HCT116 (cell line): ENCODE measurements at places on chromosomes 12 and 14. TPM values are rescaled to one million over a fixed set of nuclear protein-coding genes. Genes with fewer than 3 reads are reported as not detected.

SLC24A4 gene
- not detected for total RNA-seq

DACT1 gene
- total RNA-seq: 1.6 TPM

IAPP gene
- not detected for total RNA-seq

MSRB3 gene
- total RNA-seq: 8.2 TPM

DNA sequence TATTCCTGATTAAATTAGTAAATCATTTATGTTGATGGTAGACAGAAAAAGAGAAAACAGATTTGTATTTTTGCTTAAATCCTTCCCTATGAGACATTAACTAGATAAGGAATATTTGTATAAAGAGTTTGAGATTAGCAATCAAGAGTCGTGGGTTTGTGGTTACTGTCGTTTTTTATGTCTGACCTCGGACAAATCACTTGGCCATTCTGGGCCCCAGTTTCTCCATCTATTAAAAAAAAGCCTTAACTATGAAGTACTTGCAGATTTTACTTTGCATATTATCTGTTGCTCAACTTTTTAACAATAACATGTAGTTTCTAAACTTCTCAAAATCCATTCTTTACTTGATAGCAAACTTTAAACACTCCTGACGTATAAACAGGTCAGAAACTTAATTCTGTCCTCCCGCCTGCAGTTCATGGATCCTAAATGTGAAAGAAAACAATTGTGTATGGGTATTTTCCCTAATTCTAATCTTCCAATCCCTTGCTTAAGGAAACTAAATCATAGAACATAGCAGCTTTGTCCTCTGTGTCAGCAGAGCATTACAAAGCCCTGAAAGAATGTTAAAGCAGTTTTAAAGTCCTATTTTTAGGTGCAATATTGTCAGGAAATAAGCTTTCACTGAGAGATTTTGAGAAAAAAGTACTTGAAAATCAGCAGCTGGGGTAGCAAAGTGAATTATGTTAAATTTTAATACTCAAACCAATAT lies 118.2 kb downstream of the GPR135 start:
- no peak for DNase-seq

DNA sequence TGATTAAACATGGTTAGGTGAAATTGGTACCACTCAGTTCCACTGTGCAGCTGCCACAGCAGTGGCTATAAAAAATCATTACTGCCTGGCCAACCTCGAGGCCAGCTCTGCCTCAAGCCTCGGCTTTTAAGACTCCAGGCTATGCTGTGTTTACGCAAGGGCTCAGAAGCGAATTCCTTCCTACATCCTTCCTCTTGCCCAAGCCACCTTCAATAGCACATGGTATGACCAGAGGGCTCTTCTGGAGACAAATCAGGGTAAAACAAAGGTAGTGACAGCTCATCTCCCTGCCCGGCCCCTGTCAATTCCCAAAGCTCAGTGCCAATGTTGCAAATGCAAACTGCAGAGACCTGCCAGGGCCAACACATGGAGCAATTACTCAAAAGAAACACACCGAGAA lies 31.9 kb downstream of the NUAK1 start:
- DNase-seq: no peak

DNA sequence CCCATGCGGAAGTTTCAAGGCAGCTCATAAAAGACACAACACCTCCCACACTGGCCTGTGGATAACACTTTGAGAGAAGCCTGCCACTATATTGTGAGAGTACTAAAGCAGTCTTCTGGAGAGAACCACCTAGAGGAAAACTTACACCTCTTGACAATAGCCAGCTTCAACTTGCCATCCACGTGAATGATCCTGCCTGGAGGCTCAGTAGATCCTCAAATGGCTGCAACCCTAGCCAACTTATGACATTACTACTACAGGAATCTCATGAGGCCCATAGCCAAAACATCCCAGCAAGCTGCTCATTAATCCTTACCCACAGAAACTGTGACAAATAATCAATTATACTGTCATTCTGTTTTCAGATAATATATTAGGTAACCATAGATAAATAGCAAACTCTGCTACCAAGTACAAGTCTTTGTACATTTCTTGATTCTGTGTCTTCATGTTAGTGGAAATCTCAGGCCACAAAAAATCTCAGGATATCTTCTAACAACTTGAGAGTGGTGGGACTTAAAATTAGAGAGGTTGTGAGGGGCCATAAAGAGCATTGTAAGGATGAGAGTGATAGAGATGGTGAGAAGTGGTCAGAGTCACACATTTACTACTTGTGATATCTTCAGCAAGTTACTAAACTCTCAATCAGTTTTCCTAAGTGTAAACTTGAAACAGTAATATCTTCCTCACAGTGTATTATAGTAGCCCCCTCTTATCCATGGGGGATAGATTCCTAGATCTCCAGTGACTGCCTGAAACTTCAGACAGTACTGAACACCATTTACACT lies 368.0 kb downstream of the C12orf50 start:
- DNase-seq: no peak

DNA sequence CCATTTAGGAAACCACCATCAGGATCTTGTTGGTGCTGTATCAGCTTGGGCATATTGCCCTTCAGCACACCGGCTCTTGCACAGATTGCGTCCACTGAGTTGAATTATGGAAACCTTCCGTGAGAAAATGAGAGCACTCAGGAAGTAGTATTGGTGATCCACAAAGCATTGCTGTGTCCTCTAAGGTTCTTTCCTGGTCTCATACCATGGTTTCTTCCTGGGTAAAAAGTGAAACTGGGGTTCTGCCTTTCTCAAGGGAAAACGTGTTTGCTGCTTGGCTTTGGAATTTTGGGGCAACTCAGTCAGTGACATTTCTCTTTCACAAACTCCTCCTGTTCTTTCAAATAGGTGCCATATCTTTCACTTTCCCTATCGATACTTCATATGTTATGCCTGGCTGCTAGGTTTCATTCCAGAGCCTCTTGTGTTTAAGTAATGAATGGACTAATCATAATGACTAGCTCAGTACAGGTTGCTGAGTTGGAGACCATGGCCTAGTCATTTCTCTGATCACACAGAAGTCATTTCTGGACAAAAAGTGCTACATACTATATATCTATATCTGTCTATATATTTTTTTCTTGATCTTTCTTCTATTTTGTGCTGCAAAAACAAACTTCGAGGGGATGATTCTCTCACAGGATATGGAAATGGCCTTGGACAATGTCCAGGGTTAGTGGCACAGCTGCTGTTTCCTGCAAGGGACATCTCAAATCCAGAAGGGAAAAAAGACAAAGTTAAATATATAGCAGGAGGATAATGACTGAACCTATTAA lies 423.4 kb downstream of the ZFP36L1 start:
- no peak for DNase-seq

DNA sequence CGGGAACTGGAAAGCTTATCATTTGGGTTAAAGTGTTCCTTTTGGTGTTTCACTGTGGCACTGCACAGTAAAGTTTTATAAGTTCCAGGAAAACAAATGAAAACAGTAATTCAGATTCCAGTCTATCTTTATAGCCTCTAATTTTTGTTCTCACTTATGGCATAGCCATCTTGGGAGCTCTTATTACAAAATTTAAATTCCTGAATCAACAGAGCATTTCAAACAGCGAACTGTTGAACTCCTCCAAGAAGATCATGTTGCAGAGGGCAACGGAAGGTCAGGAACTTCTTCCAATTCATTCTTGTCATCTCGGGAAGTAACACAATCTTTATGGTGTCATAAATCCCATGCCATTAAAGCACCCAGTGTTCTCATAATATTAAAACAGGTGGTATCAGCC lies 229.1 kb downstream of the KCNC2 start:
- DNase-seq: no peak

DNA sequence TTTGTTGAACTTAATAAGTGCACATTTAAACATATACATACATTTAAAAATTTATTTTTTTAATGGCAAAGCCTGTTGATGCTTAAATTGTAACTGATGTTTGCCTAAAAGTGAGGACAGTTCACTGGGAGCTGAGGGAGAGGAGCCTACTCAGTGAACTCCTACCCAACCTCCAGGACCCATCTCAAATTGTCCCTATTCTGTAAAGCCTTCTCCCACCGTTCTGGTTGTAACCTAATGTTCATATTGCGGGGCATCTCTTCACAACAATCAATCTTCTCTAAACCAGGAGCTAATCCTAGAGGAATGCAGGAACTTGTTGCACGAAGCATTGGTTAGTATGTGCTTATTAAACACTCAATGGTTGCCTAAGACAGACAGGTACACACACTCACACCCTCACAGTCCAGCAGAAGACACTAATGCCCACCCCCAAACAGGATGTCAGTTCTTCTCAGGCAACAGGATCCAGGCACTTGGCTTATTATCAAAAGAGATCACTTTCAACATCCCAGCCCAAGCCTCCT lies 1.8 kb downstream of the CLMN start:
- no peak for DNase-seq

GRCh38 chr12:115998794-115999478 lies 278.6 kb downstream of the MED13L start:
- no peak for DNase-seq

- DNase-seq: no peak
Observed at GRCh38 chr14:96826818-96827217, 29.6 kb downstream of the VRK1 start.

DNA sequence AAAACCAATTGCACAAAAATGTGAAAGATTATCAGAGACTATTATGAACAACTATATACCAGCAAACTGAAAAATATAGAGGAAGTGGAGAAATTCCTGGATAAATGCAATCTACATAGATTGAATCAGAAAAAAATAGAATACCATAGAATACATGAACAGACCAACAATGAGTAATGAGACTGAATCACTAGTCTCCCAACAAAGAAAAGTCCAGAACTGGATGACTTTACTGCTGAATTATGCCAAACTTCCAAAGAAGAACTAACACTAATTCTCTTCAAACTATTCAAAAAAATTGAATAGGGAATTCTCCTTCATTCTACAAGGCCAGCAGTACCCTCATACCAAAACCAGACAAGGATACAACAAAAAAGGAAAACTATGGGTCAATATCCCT lies 60.6 kb downstream of the GUCY2C start:
- DNase-seq: no peak

DNA sequence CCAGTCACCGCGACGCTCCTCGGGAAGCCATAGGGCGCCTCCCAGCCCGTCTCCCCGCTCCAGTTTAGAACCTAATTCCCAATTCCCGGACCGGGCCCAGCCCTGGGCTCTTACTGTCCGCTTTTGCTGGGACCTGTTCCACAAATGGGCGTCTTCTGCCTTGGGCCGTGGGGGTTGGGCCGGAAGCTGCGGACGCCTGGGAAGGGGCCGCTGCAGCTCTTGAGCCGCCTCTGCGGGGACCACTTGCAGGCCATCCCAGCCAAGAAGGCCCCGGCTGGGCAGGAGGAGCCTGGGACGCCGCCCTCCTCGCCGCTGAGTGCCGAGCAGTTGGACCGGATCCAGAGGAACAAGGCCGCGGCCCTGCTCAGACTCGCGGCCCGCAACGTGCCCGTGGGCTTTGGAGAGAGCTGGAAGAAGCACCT lies 797 bp downstream of the UNG start:
- no peak for DNase-seq

DNA sequence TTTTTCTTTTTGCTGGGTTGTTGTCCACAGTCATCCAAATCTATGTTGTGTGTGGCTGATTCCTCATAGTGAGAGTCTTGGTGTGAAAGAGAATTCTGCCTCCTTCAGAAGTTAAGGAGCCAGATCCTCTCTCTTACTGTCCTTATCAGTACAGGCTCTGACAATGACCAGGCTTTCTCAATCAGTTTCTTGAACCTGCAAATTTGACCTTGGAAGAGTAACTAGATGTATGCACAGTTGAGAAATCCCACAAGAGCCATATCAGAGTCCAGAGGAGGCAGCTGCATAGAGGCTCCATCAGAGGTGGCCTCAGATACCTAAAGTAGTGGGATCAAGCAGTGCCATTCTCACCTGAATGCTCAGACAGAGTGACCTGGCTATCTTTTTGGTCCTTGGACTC lies 5.5 kb upstream of the GALC start:
- DNase-seq: no peak

DNA sequence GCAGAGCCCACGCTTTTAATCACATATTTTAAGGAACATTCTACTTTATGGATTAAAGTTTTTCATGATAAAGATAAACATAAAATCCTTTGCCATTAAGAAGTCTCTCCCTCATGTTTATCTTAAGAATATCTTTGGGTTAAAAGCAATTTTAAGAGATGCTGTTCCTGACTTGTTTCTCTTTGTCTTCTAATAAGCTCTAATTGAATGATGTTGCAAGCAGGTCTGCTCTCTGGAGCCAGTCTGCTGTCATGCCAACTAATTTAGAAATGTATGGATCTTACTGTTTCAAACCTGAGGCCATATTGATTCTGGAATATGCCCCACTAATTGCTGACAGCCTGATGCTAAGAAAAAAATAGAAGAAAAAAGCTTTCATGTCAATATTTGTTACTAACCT lies 173.6 kb downstream of the TTC8 start:
- DNase-seq: no peak

DNA sequence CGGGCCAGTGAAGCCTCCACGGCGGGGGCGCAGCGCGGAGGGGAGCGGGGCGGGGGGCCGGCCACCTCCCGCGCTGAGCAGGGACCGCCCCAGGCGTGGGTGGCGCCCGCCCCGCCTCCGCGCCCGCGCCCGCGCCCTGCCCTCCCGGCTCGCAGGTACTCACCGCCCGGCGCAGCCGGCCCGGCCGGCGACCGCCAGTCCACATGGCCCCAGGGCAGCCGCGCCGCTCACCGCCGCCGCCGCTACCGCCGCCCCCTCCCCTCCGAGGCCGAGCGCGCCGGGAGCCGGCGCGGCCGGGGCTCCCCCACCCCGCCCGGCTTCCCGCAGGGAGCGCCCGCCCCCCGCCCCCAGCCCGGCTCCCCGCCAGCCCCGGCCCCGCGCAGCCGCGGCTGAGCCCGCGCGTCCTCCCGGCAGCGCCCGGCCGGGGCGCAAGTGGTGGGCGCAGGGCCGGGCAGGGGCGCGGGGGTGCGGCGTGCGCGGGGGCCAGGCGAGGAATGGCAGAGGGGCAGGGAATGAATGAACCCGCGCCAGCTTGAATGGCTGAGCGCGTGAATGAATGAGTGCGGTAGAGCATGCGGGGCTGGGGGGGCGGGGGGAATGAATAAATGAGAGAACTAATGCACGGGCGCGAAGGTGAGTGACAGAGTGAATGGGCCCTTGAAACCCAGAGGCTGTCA lies at the start of gene BEGAIN:
TSS of gene BEGAIN (minus strand) at position 332 of the 677 bp plus-strand sequence. CDS start at position 205, 127 bp downstream.
- no peak for DNase-seq

- no peak for DNase-seq
Observed at GRCh38 chr14:77205566-77205965, 24.0 kb downstream of the TMEM63C start.

- DNase-seq: peak; percentile 71
Observed at GRCh38 chr14:21913759-21914158, 240.1 kb upstream of the OR4E1 start.
